ENCODE measurements at places on chromosomes 7 and 10.

- DNase-seq = no peak
Observed at GRCh38 chr7:155840262-155840885, 28.1 kb upstream of the SHH start.

- DNase-seq = no peak
Observed at GRCh38 chr10:48608279-48608681, 3.4 kb upstream of the ARHGAP22 start.

DNA sequence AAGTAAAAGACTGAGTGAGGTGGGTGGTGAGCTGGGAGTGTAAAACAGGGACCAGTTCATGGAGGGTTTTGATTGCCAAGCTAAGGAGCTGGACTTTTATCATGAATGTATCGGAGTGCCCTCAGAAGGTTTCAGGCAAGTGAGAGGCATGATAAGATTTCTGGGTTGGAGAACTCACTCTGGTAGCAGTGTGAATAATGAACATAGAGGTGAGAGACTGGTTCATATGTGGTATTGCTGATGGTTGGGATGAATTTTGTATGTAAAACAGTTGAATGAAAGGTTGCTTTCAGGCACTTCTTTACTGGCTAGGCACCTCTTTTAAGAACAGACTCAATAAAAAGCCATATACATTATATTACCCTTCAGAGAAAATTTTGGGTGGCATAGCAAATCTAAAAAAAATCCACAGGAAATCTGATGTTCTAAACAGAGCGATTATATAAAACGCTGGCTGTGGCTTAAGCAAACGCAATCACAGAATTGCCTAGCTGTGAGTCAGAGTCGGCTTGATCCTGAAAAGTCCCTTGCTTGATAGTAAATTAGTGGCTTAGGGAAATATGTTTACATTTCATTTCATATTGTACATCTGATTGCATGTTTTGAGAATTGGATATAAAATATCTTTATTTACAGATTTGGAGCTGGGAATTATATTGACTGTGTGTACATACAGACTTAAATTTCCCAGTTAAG lies 92.9 kb upstream of the HDAC9 start:
- no peak for DNase-seq

DNA sequence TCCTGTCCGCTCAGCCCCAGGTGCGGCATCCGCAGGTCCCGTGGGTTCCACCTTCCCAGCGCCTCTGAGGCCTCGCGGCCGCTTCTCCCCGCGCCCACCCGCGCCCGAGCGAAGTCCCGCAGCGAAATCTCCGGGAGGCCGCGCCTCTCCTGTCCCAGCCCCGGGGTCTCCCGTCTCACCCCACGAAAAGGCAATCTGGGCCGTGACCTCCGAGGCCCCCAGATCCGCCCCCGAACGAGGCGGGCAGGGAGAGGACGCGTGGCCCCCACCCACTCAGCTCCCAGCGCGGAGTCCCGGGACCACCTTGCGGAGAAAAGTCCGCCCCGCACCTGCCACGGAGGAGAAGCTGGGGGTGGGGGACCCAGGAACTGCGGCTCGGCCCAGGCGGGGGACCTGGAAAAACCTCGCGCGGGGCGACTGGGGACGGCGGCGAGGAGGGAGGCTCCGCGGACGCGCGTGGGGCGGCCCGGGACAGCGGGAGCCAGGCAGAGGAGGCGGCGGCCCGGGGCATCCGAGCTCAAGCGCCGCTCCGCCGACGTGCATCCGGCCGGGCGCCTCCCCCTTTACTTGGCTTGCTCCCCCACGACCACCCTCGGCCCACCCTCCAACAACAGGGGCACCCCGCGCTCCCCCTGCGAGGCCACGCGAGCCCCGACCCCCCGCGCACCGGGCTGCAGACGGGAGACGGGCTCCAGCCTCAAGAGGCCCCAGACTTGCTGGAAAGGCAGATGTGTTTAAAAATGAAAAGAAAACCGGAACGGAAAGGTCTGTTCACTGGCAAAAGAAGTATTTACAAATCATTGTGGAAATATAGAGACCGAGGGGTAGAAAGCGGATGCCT lies 33.0 kb upstream of the RNF32 start:
- no peak for DNase-seq

GRCh38 chr7:100983451-100984187 lies 14.3 kb downstream of the MUC12 start:
- DNase-seq = no peak

DNA sequence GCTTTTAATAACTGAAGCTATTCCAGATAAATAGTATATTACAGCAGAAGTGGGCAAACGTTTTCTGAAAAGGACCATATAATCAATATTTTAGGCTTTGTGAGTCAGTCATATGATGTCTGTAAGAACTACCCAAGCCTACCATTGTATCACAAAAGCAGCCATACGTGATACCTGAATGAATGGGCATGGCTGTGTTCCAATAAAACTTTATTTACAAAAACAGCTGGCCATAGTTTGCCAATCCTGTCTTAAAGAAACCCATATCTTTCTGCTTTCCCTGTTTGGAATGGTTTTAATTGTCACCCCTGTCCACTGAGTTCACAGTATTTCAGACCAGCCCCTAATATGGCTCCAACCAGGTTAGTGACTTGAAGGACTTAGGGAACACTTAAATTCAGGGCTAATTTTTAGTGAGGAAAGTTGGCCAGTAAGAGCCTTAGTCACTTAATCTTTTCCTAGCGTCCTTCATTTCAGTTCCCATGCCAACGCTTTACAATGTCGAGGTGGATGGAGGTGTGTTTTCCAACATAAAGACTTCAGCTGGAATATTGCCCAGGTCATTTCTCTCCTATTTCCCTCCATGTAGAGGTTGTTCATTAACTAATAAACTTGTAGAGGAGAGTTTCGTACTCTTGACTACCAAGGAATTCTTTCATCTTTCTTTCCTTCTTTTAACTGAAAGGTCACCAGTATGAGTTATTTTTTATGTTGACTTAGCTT lies 184.5 kb downstream of the TRIL start:
- DNase-seq = no peak

- DNase-seq = no peak
Observed at GRCh38 chr7:43843296-43843695, 26.0 kb downstream of the MRPS24 start.

DNA sequence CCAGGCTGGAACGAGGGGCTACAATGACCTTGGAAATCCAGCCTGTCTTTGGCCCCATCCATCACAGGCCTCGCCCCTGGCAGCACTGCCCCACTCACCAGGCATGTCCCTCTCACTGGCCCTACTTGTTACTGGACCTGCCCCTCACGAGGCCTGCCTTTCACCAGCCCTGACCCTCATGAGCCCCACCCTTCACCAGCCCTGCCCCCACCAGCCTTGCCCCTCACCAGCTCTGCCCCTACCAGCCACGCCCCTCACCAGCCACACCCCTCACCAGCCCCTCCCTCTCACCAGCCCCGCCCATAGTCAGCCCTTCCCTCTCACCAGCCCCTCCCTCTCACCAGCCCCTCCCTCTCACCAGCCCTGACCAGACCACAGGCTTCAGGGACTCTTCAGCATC lies 57.8 kb downstream of the COL26A1 start:
- no peak for DNase-seq

- DNase-seq = no peak
Observed at GRCh38 chr7:85426487-85426960, 239.7 kb upstream of the SEMA3D start.

GRCh38 chr7:14303536-14303935 lies 314.1 kb upstream of the ETV1 start:
- no peak for DNase-seq

GRCh38 chr7:48259463-48260280 lies 88.4 kb downstream of the ABCA13 start:
- DNase-seq = no peak

DNA sequence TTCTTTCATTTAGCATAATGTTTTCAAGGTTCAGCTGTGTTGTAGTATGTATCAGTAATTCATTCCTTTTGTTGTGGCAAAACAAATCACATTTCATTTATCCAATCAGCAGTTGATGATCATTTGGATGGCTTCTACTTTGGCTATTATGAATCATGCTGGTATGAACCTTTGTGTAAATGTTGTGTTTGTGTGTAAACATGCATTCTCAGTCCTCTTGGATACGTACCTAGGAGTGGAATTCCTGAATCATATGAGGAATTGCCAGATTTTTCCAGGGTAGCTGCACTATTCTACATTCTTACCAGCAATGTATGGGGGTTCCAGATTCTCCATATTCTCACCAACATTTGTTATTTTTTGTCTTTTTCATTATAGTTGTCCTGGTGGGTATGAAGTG lies 578.5 kb upstream of the MKI67 start:
- DNase-seq = no peak

- no peak for DNase-seq
Observed at GRCh38 chr10:95288303-95288702, 2.5 kb downstream of the PDLIM1 start.

GRCh38 chr7:130881799-130882141 lies 147.8 kb upstream of the KLF14 start:
- no peak for DNase-seq

DNA sequence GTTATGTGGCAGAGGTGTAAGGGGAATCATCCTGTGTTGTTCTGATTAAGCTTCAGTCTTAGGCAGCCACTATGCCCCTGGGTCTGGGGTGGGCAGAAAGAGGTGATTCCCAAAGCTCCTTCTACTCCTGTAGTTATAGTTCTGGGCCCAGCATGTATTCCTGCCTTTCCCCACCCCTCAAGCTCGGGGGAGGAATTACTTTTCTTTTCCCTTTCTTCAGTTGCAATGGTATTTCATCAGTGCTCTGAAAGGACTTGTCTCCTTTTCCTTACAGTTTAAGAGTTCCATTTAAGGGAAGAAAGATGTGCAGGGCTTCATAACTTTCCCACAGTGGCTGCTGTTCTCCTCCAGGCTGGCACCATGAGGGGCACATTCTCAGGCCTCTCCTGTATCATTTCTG lies 94.2 kb downstream of the MTPAP start:
- no peak for DNase-seq

GRCh38 chr10:30967650-30968410 lies 63.8 kb downstream of the ZNF438 start:
- DNase-seq = no peak

- DNase-seq = no peak
Observed at GRCh38 chr7:157952050-157952667, 615.4 kb downstream of the DNAJB6 start.

- DNase-seq = no peak
Observed at GRCh38 chr7:55081068-55081467, 62.3 kb downstream of the EGFR start.

Data from NCI-H1417 treated with DMSO at 0.1 percent for 48 hours (cell line).